ENCODE measurements at places on chromosomes 1 and 21. TPM values are rescaled to one million over a fixed set of nuclear protein-coding genes. Genes with fewer than 3 reads are reported as not detected.

Gene TMEM240
- 16.9 TPM for total RNA-seq

Gene CDC20
- total RNA-seq = 196 TPM

- peaks cover 5% of the 10 kb centered on the region for H3K27me3 ChIP-seq
- peak overlapping the region; percentile 85 for H3K4me3 ChIP-seq
- no peaks in the 10 kb centered on the region for H3K36me3 ChIP-seq
- no peak overlapping the region for H3K27ac ChIP-seq
Measured at GRCh38 chr1:179023946-179024650, 1.6 kb upstream of the FAM20B start.

GRCh38 chr1:74937176-74937575 lies 197.0 kb upstream of the LHX8 start:
- peak overlapping the region; percentile 37 for H3K27ac ChIP-seq
- no peak overlapping the region for H3K4me3 ChIP-seq
- no peaks in the 10 kb centered on the region for H3K27me3 ChIP-seq
- no peaks in the 10 kb centered on the region for H3K36me3 ChIP-seq
- peaks cover 13% of the 10 kb centered on the region for H3K4me1 ChIP-seq

- no peaks in the 10 kb centered on the region for H3K36me3 ChIP-seq
- H3K27ac ChIP-seq = no peak overlapping the region
Measured at GRCh38 chr1:34924759-34925555, 4.5 kb downstream of the DLGAP3 start.

Gene TSPEAR
- not detected for total RNA-seq

DNA sequence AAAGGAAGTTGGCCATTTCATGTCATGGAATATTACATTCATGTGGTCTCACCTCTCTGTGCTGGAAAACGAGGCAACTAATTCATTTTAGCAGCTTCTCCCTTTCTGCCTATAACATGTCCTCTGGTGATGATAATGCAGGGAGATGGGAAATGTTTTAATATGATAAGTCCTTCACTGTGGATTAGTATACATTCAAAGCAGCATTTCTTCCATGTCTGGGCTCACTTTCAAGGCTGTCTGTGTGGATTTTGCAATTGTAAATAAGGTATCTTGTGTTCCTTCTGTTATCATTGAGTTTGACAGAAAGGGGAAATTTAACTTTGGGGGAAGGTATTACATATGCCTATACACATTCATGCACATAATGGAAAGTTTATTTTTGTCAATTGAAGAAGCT lies 374.7 kb upstream of the DAB1 start:
- no peaks in the 10 kb centered on the region for H3K4me1 ChIP-seq
- no peaks in the 10 kb centered on the region for H3K36me3 ChIP-seq
- no peak overlapping the region for H3K4me3 ChIP-seq
- H3K27me3 ChIP-seq = no peaks in the 10 kb centered on the region

- no peaks in the 10 kb centered on the region for H3K27me3 ChIP-seq
- no peak for DNase-seq
- no peak overlapping the region for H3K4me3 ChIP-seq
- no peak overlapping the region for H3K27ac ChIP-seq
Measured at GRCh38 chr21:32064281-32064910, 191.6 kb downstream of the HUNK start.

Gene PTGFRN
- 42.5 TPM for total RNA-seq

Gene OR10J1
- not detected for total RNA-seq

Gene RAB25
- total RNA-seq = not detected
